Stimulated activated CD4-positive, alpha-beta T cell treated with anti-CD3 and anti-CD28 coated beads, Interleukin-15, amount 100 ng/mL, for 1 hour (primary cell): ENCODE measurements at places on chromosomes 3 and 15.

- DNase-seq, result no peak
Observed at GRCh38 chr15:67089217-67090193, 24.1 kb downstream of the SMAD3 start.

GRCh38 chr15:96273317-96274086 lies 57.0 kb upstream of the NR2F2 start:
- no peak for DNase-seq

DNA sequence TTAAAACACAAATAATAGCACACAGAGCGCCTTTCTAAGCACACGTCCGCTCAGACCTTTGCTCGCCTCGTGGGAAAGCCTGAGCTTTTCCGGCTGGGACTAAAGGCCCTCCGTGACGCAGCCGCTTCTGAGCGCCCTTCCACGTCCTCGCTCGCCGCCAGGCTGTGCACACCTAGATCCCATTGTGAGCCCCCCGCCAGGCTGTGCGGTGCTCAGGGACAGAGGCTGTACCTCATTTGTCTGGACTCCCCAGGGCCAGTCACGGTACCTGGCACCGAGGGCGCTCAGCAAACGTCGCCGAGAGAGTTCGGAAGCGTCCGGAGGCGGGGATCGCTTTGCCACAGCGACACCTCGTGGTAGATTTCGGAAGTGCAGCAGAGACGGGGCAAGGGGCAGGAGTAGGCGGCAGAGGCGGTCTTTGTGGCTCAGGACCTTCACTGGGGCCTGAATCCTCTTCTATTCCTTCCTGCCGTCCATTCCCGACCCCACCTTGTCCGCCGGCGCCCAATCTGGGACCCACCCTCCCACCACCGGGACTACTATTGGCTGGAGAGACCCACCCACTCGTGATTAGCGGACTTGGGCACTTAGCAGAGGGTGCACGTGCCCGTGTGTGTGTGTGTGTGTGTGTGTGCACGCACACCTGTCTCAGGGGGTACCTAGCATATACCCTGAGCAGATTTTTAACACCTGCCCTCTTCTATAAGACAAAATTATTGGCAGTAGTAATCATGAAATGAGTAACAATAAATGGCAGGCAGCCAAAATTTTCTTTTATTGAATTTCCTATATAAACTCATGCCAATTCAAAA lies 65.6 kb downstream of the RHCG start:
- peak; percentile 69 for DNase-seq

GRCh38 chr3:158095814-158096704 lies 10.2 kb downstream of the SHOX2 start:
- DNase-seq, result no peak

- no peak for DNase-seq
Observed at GRCh38 chr15:89631902-89632264, 23.4 kb downstream of the KIF7 start.

- no peak for DNase-seq
Observed at GRCh38 chr15:39388118-39388517, 192.8 kb upstream of the THBS1 start.

GRCh38 chr15:41511899-41512369 lies 1.7 kb downstream of the LTK start:
- no peak for DNase-seq

DNA sequence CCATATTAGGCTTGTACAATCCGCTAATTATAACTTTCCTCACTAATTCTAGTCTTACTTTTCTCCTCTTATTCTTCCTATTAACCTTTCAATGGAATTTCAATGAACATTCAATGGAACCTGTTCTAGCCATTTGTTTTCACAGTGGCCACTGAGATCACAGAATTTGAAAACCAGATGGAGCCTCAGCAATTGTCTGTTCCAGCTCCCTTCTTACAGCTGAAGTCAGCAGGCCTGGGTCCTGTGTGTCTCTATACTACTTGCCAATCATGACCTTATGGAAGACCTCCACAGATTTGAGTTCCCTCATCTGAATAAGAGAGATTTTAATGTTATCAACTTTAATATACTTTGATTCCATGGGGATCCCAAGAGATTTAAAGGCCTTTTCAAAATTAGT lies 36.6 kb downstream of the TJP1 start:
- DNase-seq, result no peak

DNA sequence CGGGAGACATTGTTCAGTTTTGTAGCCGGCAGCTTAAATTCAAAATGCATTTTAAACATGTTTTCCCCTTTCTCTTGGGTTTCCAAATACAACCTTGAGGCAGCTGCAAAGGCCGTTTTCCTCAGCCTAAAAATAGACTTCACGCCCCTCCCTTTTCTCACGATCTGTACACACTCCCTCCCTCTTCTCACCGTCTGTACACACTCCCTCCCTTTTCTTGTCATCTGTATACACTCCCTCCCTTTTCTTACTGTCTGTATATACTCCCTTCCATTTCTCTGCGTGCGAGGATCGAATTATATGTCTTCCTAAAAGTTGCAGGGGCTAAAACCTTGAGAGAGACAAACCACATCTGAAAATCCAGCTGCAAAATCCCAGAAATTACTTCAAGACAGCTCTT lies 8.9 kb downstream of the MUC4 start:
- DNase-seq, result no peak

DNA sequence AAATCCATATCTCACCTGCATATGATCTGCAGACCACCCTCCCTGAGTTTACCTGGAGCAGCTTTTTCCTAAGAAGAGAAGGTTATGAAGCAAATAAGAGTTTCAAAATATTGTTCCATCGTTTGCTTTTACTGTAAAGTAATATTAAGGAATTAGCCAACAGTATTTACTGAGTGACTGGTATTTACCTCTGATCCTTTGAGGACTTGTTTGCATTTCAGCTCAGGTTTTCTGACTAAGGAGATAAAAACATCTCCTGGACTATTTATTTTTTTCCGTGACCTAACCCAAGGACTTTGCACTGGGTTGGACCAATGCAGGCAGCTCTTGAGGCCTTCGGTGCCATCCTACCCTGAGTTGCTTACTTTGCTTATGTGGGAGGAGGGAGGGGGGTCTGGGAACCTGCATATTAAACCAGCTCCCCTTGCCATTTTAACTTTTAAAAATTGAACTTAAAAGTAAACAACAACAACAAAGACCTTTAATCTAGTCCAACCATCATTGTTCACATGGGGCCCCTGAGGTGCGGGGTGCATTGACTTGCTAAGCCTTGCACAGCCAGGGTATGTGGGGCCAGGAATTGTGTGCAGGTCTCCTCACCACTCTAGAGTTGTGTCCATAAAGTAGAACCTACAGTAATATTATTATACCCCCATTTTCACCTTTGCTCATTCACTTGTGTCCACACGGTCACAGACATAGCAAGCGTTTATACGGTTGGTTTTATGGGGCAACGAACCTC lies 39.3 kb downstream of the TRAK1 start:
- no peak for DNase-seq

- DNase-seq, result no peak
Observed at GRCh38 chr3:185046164-185046515, 106.7 kb downstream of the C3orf70 start.

- DNase-seq, result no peak
Observed at GRCh38 chr3:188822004-188822403, 349.8 kb upstream of the TPRG1 start.

- DNase-seq, result no peak
Observed at GRCh38 chr3:111956995-111957734, 21.7 kb upstream of the ABHD10 start.

DNA sequence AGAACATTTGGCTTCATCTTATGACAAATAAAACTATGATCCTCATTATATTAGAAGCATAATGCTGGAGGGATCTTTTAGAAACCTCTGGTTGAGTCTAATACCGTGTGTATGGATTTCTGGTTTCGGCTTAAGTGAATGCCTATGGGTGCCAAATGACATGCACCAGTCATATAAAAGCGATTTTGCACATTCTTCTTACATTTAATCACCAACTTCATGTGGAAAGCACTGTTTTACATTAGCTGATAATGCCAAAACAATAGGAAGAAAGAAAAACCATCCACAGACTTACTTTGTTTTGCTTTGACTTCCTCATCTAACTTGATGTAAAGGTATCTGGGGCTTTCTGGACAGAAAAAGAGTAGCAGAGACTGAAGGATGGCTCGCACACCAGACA lies 20.9 kb downstream of the SLC2A2 start:
- no peak for DNase-seq

DNA sequence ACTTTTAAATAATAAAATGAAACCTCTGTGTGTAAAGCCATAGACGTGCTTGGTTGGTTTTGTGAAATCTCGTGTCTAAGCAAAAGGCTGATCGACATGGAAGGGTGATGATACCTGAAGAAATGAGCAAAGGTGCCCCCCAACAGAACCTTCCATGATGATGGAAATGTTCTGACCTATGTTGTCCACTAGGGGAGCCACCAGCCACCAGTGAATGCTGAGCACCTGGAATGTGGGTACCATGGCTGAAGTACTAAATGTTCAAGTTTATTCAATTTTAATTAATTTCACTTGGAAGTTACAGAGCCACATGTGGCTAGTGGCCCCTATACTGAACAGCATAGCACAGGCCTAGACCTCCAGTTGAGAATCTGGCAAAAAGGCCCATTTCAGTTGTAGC lies 158.8 kb downstream of the POLR2M start:
- DNase-seq, result no peak

- DNase-seq, result no peak
Observed at GRCh38 chr3:139434764-139435307, 41.5 kb downstream of the RBP2 start.

DNA sequence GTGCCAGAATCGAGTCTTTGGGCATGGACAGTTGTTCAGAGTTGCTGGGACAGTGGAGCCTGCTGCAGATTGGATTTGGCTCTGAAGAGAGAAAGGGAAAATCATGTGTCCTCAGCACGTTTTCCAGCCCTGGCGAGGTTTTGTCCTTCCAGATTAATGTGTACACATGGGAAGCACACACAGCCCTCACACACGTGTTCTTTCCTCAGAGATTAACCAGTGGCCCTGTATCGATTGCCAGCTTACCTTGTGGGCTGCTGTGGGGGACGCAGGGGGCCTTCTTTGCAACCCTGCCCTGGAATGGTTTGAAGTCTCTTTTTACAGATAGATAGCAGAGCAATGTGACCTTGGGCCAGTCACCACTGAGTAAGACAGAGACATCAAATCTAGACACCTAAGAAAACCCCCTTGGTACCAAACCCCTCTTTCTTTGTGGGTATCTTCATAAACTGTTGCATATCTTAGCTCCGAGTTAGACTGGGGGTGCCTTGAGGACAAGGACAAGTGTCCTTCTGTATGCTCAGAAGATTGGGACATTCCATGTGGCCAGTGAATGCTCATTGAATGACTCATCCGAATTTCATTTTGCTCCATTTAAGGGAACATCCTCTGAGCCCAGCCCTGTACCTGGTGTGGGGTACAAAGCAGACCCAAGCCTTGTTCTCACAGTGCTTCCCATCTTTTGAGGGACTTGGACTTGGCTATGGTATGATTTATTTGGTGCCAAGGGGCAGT lies 48.0 kb downstream of the SMAD6 start:
- DNase-seq, result no peak

DNA sequence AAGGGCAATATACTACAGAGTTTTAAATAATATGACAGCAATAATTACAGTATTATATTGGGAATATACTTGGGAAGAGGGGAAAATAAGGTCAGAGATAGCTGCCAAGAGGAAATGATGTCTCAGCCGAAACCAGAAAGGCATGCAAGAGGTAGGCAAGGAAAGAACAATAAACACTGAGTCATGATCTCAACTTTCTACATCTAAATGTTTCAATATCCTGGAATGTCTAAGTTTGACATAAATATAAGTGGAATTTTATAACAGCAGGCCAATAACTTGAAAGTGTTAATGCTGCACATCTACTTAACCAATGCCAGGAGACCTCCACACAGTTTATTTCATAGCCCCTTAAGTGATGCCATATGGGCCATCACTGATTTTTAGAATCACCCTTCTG lies 99.8 kb upstream of the CPNE4 start:
- DNase-seq, result no peak

GRCh38 chr3:171688002-171688401 lies 122.3 kb downstream of the PLD1 start:
- no peak for DNase-seq
